ENCODE measurements at places on chromosomes 13 and 19.

DNA sequence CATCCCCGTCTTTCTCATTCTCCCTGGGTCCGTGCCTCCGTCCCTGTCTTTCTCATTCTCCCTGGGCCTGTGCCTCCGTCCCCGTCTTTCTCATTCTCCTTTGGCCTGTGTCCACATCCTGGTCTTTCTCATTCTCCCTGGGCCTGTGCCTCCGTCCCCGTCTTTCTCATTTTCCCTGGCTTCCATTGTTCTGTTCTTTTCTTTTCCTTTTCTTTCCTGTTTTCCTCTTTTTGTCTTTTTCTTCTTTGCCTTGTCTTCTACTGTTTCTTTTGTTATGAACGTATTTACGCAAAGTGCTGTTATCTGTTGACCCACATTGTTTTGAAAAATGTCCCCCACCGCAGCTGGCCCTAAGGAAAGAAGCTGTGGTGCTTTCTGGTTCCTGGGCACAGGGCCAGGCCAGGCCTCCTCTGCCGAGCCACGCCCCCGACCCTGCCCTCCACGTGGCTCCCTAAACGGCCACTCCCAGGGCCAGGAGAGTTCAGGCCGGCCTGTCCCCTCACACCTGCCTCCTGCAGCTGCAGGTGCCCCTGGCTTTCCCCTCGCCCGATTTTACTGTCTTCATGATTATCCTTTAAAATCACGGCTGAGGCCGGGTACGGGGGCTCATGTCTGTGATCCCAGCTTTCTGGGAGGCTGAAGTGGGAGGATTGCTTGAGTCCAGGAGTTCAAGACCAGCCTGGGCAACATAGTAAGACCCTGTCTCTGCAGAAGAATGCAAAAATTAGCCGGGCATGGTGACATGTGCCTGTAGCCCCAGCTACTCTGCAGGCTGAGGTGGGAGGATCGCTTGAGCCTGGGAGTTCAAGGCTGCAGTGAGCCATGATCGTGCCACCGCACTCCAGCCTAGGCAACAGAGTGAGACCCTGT lies 14.0 kb upstream of the TMPRSS9 start:
- no peak for DNase-seq

DNA sequence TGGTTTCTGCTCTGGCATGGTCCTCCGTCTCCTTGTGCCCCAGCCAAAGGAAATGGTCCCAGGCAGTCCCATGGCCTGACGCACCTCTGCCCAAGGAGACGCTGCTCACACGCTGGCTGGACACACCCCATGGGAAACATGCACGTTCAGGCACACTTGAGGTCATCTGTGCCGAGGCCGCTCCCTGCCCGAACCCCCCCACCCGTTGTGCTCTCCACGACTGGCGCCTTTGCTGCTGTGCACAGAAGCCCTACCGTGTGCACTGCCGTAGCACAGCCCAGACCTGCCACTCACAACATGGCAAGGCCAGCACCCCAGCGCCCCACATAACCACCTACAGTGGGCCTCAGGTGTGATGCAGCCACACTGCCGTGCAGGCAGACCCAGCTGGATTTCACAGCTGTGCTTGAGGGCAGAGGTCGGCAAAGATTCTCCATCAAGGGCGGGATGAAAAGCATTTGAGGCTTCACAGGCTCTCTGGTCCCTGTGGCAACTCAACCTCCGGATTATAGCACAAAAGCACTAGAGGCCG lies 65.7 kb downstream of the SPACA7 start:
- DNase-seq: no peak

DNA sequence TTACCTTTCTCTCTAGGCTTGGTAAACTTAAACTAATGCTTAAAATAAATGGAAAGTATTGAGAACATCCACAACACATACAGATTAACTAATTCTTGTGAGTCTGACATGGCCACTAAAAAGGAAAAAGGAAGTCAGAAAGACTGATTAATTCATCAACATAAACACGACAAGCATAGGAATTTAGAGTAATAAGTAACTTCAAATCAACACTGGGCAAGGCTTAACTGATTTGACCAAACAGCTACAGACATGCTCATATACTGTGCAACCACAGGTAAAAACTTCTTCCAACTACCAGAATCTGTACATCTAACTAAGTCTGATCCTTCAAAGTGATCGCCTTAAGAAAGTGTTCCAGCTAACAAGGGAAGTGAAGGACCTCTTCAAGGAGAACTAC lies 20.5 kb downstream of the UGGT2 start:
- no peak for DNase-seq

DNA sequence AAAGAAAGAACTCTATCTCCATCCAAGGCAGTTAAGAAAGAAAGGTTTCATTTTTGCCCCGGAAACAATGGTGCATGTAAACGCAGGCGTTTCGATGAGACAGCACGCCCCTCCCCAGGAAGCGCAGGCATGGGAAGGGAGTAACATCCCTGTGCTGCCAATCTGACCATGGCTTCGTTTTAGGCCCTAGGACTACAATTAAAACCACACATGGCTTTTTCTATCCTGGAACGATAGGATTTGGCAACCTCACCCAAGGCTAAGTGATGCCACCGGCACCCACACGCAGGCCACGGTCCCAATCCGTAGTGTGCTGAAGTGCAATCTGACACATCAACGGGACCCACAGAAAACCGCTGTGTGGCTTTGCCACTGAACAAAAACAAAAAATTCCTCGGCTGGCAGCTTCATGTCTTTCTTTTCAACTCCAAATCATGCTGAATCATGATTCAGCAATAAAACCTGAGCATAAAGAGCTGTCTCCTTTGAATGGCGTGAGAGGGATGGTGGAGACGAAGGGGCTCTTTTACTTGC lies 24.2 kb downstream of the RANBP3 start:
- no peak for DNase-seq

- no peak for DNase-seq
Measured at GRCh38 chr19:38134540-38135149, 89.4 kb downstream of the DPF1 start.

- no peak for DNase-seq
Measured at GRCh38 chr19:18161636-18162002, 8.7 kb downstream of the PIK3R2 start.

- DNase-seq: no peak
Measured at GRCh38 chr19:51185069-51185867, 39.6 kb upstream of the CD33 start.

All from cortex of kidney (tissue), 1 donor.